ENCODE measurements at places on chromosomes 5 and 9.

DNA sequence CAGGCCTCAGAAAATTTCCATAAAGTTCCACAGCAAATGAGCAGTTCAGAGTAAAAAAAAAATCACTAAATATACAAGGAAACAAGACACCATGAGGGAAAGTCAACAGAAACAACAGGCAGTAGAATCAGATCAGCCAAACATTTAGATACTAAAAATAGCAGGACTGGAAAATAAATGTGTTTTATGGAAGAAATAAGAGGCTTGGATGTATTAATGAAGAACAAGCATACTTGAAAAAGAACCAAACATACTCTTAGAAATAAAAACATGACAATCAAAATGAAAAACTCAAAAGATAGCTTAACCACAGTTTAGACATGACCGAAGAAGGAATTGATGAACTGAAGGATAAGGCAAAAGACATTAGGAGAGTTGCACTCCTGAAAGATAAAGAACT is 22.6 kb downstream of the MYMK start:
- DNase-seq, result no peak

DNA sequence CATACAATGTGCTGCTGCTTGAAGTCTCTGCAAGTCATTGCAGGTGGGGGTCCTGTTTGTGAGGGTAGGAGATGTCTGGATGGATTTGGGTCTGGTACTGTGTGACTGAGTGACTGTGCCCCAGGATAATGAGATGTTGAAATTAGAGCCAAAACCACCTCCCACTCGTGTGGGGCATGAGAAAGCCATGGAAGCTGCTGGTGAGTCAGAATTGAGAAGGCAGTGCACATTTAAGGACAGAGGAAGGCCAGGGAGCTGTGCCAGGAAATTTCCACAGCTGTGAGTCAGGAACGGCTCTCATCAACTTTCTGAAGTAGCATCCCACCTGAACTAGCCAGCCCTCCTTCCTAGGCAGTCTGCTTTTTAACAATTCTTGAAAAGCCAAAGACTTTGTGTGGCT is 229.8 kb downstream of the DRD1 start:
- no peak for DNase-seq

DNA sequence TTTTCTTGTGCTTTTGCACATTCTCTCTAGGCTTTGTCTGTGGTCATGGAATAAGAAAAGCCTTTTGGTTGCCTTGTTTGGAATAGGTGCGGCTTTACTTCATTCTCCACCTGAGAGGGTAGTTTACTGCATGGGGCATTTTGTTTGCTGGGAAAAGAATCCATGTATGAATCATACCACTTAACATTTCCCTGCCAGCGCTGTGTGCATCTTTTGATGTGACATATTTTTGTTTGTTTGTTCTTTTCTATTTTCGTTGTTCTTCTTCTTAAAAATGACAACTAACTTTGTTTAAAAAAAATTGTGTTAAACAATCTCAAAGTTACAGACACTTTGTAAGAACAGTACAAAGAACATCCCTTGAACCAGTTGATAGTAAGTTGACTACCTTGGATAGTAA is 113.2 kb downstream of the GCNT1 start:
- no peak for DNase-seq

DNA sequence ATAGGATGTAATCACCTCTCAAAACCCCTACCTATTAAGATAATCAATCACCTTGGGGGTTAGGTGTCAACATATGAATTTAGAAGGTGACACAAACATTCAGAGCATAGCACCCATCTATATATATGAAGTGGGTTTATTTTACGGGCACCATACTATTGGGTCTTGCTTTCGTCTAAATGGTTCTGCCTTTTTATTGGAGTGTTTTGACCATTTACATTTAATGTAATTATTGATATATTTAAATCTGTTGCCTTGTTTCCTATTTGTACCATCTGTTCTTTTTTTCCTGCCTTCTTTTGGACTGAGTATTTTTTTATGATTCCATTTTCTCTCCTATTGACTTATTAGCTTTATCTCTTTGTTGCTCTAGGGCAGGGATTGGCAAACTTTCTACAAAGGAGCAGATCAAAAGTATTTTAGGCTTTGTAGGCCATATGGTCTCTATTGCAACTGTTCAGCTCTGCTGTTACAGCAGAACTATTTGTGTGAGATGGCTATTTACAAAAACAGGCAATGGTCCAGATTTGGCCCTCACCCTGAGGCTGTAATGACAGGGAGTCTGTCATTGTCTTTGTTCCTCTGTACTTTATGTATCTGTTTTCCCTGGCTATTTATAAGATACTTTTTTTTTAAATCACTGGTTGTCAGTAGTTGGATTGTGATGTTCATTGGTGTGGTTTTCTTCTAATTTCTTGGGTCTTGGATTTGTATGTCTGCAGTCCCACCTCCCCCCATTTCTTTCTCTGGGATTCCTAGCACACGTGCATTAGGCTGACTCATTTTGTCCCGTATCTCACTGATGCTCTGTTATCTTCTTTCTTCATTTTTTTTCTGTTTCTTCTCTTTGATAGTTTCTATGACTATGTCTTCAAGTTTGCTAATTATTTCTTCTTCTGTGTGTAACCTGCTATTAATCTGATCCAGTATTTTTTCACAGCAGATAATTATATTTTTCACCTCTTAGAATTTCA is 127.1 kb downstream of the DAB2IP start:
- DNase-seq, result no peak

- no peak for DNase-seq
Observed at GRCh38 chr9:109426626-109427402, 71.3 kb downstream of the PTPN3 start.

GRCh38 chr5:64666078-64666477 is 24.2 kb upstream of the SHISAL2B start:
- no peak for DNase-seq

- no peak for DNase-seq
Observed at GRCh38 chr5:61598126-61598525, 266.1 kb downstream of the ZSWIM6 start.

GRCh38 chr5:53256746-53257145 is 147.2 kb upstream of the MOCS2 start:
- no peak for DNase-seq

- DNase-seq, result no peak
Observed at GRCh38 chr5:141760193-141760592, 78.2 kb upstream of the ARAP3 start.

- DNase-seq, result no peak
Observed at GRCh38 chr9:33163433-33164137, 3.6 kb downstream of the B4GALT1 start.

- peak; percentile 15 for DNase-seq
Observed at GRCh38 chr9:21919377-21920362, 74.5 kb downstream of the CDKN2A start.

GRCh38 chr9:4680173-4680525 is 780 bp downstream of the CDC37L1 start:
- no peak for DNase-seq

GRCh38 chr5:114657342-114658130 is 295.7 kb downstream of the KCNN2 start:
- DNase-seq, result no peak

DNA sequence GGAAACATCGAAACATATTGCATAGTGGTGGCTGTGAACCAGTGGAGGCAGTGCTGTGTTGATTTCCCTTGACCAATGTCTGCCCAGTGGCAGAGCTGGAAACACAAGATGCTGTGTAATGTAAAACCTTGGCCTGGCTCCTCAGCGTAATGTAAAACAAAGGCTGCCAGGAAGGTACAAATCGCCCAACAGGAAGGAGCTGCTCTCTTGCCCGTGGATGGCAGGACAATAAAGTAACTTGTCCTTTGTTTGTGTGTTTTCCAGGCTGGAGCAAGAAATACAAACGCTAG is 143.4 kb downstream of the PALM2AKAP2 start:
- no peak for DNase-seq

DNA sequence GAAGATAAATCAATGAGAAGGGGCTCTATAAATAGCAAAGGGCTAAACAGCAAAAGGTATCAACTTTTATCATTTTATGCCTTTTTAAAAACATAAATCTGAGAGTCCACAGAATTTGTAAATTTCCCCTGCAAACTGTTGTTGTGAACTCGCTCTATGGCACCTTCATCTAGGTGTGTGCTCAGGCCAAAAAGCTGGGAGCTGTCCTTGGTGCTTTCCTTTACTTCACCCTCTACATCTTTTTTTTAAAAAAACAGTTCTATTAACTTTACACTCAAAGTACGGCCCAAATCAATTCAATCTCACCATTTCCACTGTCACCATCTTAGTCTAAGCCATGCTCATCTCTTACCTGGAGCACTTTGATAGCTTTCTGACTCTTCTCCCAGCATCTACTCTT is 108.2 kb upstream of the GPR151 start:
- DNase-seq, result no peak

GRCh38 chr9:109780453-109781033 is 545 bp downstream of the PALM2AKAP2 start:
- no peak for DNase-seq

- DNase-seq, result no peak
Observed at GRCh38 chr9:124008303-124008693, 3.3 kb upstream of the LHX2 start.

DNA sequence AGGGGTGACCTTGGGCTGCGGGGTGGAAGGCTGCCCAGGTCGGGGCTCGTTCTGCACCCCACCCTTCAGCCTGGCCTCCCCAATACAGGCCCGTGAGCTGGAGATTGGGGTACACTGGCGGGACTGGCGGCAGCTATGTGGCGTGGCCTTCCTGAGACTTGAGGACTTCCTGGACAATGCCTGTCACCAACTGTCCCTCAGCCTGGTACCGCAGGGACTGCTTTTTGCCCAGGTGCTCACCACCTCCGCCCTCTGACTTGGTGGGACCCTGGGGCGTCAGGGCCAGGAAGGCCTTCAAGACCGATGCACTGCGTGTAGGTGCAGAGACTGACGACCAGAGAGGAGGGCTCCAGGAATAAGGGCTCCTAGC is 10.5 kb downstream of the ZDHHC12 start:
- no peak for DNase-seq

DNA sequence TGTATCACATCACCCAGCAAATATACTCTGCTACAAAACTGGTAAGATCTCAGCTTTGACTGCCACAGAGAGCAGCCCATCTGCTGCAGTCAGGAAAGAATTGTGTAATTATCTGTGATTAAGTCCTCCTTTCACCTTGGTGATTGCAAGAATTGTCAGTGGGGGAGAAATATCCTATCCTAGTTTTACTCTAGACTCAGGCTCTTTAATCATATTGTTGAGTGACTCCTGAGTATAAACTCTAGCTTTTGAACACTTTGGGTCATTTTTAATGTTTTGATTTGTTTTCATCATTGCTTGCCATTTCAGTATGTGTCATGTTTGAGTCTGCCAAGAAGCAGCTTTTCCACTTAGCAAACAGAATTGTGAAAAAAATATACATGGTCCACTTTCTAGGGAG is 32.1 kb downstream of the VCAN start:
- DNase-seq, result no peak

DNA sequence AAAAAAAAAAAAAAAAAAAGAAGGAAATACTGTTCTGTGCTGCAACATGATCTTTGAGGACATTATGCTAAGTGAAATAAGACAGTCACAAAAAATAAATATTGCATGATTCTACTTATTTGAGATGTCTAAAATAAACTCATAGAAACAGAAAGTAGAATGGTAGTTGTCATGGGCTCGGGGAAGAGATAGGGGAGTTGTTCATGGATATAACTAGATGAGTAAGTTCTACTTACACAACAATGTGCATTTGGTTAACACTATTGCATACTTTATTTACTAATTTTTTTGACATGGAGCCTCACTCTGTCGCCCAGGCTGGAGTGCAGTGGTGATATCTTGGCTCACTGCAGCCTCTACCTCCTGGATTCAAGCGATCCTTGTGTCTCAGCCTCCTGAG is 15.2 kb downstream of the MAML1 start:
- no peak for DNase-seq

- no peak for DNase-seq
Observed at GRCh38 chr9:3224931-3225330, 300.9 kb downstream of the RFX3 start.

GRCh38 chr5:129945774-129946270 is 41.6 kb downstream of the CHSY3 start:
- DNase-seq, result no peak

GRCh38 chr5:136232316-136232715 is 39.4 kb upstream of the SMIM32 start:
- no peak for DNase-seq

DNA sequence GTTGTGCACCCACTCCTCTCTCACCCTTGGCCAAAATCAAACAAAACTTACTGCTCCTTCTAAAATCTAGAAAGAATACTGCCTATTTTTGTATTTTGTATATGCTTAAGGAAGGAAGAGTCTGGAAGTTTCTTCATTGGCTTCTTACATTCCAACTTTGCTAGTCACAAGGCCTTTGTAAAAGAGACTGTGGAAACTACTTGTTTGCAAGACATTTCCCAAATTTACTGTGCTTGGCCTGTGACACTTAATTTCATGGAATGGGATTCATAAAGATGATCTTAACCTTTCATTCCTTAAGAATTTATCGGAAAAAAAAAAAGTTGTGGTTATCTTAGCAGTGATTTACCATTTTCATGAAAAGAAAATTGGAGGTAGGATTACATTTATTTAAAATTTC is 208.9 kb downstream of the VPS13A start:
- no peak for DNase-seq

DNA sequence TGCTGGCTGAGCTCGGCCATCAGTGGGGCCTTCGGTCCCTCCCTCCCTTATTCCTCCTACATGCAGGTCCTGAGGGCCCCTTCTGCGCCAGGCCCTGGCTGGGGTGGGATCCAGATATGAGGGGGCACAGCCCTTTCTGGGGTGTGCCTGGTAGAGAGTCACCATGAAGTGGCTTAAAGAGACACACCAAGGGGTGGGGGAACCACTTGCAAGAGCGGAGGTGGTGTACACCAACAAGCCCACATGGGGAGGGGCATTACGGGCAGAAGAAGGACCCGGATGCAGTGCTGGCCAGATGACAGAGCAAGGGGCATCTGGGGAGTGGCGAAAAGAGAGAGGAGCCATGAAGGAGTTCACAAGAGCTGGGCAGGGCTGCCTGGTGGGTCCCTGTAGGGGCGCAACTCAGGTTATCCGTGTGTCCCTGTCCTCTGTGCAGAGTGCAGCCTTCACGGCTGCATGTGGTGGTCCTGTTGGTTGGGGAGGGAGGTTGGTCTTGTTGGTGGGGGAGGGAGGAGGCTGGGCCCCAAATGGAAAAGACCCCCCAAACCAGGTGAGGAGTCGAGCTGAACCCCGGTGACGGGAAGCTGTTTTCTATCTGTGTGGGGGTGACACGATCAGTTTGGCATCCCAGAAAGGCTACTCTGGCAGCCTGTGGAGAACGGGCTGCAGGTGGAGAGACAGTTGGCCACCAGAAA is 158.1 kb downstream of the DAB2IP start:
- no peak for DNase-seq
